Heart right ventricle (tissue), 16 donors: ENCODE measurements at places on chromosomes 6 and 20. TPM values are rescaled to one million over a fixed set of nuclear protein-coding genes. Genes with fewer than 3 reads are reported as not detected.
A peak's percentile ranks its signal among the peaks of the same experiment; 100 is the strongest.

GRCh38 chr6:82085701-82086100, 161.8 kb downstream of the IBTK start:
- DNase-seq = no peak

GRCh38 chr6:32854376-32855178, 585 bp downstream of the PSMB9 start:
- no peak for DNase-seq

- no peak for DNase-seq
Measured at GRCh38 chr6:113651920-113652319, 205.2 kb upstream of the MARCKS start.

DNA sequence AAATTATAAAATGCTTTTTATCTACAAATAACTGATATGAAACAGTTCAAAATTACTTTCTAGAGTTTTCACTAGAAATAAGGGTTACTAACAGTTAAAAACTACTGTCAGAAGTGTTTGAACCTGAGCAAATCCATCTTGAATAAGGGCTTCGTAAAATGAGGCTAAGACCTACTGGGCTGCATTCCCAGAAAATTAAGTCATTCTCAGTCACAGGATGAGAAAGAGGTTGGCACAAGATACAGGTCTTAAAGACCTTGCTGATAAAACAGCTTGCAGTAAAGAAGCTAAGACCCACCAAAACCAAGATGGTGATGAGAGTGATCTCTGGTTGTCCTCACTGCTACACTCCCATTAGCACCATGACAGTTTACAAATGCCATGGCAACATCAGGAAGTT, 93.7 kb downstream of the PLG start:
- DNase-seq = no peak

DNA sequence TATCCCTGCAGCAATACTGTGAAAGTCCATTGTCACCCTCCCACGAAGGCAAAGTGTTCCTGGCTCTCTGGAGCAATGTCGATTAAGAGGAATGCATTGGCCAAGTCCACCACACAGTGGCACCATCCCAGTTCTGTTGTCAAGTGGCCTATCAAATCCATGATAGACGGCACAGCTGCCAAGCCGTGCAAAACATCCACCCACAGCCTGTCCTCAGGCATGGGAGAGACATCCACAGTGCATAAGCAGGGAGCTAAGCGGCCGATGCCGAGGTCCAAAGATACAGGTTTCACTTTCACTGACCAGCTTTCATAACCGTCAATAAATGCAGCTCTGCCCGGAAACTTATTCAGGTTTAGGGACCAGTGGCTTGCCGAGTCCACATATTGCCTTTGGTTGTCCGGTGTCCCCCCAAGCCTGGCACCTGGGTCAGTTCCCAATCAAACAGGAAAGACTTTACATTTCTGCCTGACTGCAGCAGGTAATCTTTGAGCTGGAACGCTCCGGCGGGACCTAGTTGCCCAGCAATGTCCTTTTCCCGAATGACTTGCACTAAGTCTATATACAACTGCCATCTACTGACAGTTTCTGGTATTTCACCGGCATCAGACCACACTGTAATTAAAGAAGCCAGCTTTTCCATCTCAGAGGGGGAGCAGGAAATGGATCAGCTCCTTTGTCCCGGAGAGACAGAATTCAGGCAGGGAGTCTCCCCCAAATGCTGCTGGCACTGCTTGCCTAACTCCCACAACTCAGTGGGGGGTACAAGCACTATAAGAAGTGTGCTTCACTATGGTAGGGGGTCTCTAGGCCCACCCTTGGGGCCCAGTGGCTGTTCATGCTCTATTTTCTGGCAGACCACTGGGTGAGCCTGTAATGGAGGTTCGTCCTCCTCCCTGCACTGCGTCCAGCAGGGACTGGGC, 6.3 kb downstream of the ZKSCAN3 start:
- peak; percentile 90 for DNase-seq

ZNF341 gene
- total RNA-seq = 2.6 TPM

MYCT1 gene
- 18.7 TPM for total RNA-seq

MCHR2 gene
- not detected for total RNA-seq

MATN4 gene
- 0.24 TPM for total RNA-seq

CNBD2 gene
- 4.2 TPM for total RNA-seq

VWA7 gene
- total RNA-seq = 15.4 TPM
